T follicular helper cell (primary cell): ENCODE measurements at places on chromosomes 4 and X.

DNA sequence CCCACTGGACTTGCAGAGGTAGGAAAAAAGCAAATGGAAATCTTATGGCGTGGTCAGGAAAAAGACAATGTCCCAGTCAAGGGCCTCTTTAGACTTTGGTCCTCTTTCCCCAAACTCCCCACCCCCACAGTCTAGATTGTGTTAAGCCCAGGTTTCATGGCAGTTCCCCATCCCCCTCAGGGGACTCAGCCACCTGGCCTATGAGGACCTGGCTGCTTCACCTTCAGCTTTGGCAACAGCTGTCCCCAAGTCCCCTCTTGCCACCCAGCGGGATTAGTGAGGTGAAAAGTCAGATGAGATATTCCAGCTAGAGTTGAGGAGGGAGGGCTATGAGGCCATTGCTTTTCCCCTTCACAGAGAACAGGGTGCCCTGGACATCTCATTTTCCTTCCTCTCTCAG is 457 bp downstream of the RIPPLY1 start:
- no peak for DNase-seq

DNA sequence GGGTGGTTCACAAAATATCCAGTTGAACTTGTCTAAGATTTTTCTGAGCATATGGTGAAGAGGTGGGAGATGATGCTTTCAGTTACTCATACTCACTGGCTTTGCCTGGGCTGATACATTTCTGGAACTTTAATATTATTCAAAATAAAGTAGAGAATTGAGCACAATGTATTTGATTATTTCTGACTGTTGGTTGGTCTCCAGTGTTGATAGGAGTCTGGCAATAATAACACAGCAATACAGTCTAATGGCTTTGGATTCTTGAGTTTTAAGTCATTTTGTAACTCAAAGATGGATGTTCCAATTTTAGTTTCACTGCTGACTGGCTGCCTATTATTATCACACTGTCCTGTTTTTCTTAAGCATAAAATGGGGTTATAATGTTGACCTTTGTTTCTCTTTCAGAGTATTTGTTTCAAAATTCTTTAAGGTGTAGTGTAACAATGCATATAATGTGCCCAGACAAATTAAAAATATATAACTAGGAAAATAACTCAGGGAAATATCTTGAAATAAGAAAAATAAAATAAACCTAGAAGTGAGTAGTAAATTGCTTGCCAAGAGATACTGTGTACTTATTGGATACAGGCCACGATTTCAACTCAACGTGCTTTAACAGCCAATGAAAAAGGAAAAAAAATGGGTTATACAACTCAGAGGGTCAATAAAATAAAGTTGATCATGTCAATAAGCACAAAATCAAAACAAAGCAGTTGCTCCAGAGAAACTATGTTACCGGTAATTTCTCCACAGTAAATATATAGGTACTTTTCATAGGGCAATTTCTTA is 99.0 kb downstream of the ARSJ start:
- DNase-seq, result no peak

GRCh38 chr4:99209671-99210070 is 9.4 kb downstream of the ADH6 start:
- DNase-seq, result no peak

DNA sequence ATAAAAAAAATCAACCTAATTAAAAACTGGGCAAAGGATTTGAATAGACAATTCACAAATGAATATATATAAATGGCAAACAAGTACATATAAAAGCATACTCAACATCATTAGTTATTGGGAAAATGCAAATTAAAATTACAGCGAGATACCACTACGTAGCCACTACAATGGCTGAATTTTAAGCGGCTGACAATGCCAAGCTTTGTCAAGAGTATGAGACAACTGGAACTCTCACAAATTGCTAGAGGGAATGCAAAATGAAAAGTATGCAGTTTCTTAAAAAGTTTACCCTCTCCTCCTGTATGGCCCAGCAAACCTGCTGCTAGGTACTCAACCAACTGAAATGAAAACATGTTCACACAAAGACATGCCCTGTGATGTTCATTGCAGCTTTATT is 34.8 kb downstream of the ZFP42 start:
- no peak for DNase-seq

- peak; percentile 18 for DNase-seq
Measured at GRCh38 chr4:155442267-155443105, 65.7 kb upstream of the MAP9 start.

DNA sequence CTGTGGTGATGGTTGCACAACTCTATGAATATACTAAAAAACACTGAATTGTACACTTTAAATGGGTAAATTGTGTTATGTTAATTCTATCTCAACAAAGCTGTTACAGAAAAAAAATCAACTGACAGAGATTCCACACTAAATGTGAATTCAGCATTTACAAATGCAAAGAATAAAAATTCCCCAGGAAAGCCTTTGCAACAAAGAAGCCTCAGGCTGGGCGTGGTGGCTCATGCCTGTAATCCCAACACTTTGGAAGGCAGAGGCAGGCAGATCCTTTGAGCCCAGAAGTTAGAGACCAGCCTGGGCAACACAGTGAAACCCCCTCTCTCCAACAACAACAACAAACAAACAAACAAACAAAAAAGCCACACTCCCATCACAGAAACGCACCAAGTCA is 8.9 kb downstream of the BCLAF3 start:
- no peak for DNase-seq

DNA sequence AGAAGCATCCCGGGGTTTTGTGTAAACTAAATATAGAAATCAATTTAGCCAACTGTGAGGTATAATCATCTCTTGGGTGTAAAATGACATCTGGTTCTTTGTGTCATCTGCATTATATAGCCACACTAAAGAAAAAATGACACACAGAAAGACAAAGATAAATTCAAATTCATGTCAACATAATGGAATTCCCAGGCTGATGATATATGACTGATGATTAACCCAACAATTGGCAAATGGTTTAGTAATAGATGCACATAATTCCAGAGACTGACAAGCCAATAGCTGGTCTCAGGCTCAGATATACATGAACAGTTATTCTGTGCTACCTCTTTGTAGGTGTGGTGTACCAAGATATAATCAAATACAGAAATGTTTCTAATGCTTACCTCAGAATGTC is 375.4 kb upstream of the PITX2 start:
- DNase-seq, result no peak

GRCh38 chr4:109752525-109752924 is 22.7 kb upstream of the PLA2G12A start:
- no peak for DNase-seq

- no peak for DNase-seq
Measured at GRCh38 chr4:129254526-129254925, 158.6 kb downstream of the C4orf33 start.

- DNase-seq, result no peak
Measured at GRCh38 chr4:77578145-77578544, 27.5 kb upstream of the CXCL13 start.
